ENCODE measurements at places on chromosomes 7 and 10.

DNA sequence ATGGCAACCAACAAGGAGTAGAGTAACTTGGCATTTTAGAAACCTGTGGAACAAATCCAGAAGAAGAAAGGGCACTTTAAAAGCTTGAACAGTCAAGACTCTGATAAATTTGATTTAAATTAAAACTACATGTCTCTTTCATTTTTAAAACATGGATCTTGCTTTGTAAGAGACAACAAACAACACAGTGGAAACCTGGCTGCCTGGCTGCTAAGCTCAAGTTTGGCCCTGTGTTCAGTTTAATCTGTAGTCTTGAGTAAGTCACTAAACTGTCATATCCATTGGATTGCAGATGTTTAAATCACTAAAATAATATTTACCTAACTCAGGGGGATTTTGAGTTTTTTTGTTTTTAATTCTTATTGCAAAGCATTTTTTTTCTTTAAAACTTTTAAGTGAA is 374.9 kb upstream of the SEMA3D start:
- no peak for DNase-seq

DNA sequence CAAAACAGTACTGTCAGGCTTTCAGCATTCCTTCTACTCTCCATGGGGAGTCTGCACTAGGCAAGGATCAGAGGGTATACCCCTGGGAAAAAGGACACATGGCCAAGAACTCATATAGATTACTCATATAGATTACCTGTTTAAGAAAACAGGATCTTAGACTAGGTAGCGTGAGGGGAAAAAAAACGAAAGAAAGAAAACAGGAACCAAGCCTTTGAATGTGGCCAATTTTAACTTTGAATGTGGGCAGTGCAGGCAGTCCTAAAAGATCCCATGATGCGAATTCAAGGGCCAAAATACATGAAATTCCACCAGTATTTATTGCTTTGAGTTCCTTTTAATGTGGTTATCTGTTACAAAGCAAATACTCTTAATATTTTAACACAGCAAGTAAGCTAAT is 108.6 kb upstream of the TAC1 start:
- DNase-seq: no peak

- DNase-seq: no peak
Observed at GRCh38 chr7:41889472-41889871, 186.6 kb upstream of the INHBA start.

DNA sequence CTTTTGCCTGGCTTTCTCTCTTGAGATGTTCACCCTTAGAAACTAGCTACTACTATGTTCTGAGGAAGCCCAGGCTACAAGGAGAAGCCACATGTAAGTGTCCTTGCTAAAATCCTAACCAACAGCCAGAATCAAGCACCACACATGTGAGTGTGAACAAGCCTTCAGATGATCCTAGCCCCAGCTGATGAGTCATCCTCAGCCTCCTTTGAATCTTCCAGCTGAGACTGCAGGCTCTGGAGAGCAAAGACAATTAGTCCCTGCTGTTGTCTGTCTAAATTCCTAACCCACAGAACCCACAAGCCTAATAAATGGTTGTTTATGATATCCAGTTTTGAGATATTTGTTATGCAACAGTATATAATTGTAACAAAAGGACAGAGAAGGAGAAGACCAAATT is 92.8 kb upstream of the TAC1 start:
- DNase-seq: no peak

DNA sequence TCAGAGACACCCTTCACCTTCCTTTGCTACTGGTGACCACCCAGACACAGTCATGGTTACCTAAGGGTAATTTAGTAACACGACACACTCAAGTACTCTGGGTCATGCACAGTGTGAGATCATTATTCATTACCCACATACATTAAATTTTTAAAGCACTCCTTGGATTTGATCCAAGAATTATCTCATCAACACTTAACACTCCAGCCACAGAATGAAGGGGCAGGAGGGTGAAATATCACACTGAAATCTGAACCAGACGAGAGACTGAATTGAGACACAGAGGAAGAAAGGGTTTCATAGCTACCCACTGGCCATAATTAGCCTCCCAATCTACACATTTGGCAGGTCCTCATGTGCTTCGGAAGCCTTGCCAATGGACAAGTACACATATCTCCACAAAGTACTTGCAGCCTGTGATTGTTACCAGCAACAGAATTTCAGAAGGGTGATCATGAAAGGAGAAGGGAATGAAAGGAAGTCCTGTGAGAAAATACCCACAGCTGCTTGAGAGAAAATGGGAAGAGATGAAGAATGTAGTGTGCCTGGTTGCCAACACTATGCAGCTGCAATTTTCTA is 189.3 kb downstream of the POLR1F start:
- no peak for DNase-seq

DNA sequence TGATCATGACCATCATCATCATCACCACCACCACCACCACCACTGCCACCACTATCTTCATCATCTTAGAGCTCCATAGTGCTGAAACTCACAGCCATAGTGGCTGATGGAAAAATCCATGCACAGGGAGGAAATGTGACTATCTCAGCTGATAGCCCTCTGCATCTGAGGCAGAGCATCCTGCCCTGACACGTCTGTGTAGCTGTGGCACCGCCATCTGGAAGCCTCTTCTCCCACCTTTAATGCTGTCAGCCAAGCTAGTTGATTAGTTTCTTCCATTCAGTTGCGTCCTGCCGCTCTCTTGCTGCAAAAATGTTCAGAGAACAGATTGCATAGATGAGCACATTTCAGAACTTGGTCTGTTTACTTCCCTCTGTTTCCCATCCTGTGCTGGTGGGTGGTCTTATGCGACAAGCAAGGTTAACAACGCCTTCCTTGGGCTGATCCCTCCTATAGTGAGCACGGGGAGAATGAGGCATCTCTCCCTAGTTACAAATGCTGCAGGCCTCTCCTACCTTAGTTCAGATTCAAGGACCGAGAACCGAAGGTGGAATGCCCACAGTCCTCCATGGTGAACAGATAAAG is 478.6 kb downstream of the PLXNA4 start:
- no peak for DNase-seq

DNA sequence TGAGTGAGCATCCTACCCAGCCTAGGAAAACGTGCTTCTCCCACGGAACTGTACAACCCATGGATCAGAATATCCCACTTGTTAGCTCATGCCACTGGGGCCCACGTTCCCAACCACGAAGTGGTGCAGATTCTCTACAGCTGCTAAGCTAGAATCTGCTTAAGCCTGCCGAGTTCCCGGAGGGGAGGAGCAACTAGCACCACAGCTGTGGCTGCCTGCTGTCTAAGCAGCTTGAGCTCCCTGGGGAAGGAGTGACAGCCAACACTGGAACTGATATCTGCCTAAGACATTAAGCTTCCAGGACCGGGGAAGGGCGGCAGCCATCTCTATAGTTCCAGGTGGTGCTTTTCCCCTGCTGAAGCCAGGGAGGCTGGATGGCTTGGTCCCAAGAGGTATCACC is 334.7 kb upstream of the CHRM2 start:
- DNase-seq: no peak

DNA sequence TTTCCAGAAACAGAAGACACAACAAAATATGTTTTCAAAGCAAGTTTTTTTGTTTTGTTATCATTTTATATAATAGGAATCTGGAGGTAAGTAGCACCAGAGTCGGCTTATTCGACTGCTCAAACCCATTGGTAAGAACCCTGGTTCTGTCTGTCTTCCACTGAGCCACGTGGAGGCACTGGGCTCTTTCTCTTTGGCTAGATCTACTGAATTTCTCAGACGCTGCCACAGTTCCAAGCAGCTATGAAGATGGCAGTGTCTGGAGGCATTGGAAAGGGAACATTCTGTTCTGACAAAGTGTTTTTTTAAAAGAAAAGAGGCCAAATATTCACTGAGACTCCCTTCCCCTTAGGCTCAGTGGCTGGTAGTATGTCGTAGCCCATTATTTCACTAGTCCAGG is 338.8 kb downstream of the NRG3 start:
- DNase-seq: no peak

DNA sequence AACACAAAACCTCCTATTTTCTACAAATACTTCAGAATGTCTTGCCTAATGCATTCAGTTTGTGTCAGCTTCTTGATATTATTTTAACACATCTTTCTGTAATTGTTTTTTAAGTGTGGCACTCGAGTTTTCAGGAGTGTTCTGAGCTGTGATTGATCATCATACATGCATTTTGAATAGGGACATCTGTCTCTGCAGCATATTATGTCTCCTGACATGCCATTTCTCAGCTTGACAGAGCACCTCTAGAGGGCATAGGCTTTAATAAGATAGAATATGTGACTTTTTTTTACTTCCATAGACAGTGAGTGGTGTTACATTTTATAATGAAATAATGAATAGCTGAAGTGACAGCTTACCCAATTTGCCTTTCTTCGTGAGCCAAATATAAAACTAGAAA is 219.2 kb upstream of the HDAC9 start:
- no peak for DNase-seq

DNA sequence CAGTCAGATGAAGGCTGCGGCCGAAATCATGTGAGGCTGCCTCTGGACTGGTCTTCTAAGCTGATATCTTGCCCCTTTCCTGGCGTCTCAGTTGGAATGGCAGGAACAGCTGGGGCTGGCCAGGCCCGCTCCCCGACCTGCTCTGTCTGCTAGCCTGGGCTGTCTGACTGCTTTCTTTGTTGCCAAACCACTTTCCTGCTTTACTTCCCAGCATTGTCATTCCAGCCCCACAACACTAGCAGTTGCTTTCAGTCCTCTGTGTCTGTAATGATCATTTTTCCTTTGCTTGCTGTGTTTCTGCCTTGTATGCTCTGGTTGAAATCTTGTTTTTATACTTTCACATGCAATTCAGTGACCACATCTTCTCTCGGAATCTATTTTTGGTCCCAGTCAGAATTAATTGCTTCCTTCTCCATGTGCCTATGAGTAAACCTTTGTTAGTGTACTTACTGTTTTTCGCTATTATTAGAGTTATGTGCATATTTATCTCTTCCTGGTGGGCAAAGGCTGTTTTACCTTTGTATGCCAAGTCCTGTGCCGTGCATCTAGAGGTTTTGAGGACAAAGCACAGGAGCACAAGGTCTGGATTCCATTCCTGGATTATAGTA is 21.6 kb downstream of the PRPF18 start:
- no peak for DNase-seq

DNA sequence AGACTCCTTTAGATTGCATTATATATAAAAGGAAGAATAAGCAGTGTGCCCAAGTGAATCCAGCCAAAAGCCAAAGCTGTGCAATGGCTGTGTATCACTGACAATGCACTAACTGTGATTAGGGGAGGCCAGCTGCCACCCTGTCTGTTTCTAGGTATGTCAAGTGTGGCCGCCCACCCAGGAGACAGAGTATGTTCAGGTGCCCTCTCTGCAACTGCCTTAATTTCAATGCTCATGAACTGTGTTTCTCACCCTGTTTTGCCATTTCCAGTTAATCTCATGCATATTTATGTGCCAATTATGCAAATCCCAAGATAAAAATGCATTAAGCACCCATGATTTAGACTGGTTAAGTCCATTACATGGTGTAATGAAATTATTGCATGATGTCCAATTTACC is 159.4 kb downstream of the FRMD4A start:
- DNase-seq: no peak

Measured in right atrium auricular region (tissue), 2 donors.